Femur (tissue), 1 donor: ENCODE measurements at places on chromosomes 7 and 10.

DNA sequence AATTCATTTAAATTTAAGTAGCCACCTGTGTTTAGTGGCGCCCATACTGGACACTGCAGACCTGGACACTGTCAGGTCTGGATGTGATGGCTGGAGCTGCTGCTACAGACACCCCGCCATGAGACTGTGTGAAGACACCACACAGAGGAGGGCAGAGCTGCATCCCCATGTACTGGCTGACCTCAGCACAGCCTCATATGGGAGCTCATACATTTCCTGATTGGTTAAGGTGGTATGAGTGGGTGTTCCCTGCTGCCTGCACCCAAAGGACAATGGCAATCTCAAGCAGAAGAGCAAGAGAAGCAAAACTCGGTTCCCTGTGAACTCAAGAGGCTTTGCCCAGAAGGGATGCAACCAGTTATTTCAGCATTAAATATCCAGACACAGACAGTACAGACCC, 60.0 kb downstream of the DLG5 start:
- no peak for DNase-seq

- no peak for DNase-seq
These were observed 7.5 kb downstream of the GDI2 start for GRCh38 chr10:5805711-5806110.

GRCh38 chr10:87723500-87723899, 63.8 kb downstream of the PAPSS2 start:
- no peak for DNase-seq

DNA sequence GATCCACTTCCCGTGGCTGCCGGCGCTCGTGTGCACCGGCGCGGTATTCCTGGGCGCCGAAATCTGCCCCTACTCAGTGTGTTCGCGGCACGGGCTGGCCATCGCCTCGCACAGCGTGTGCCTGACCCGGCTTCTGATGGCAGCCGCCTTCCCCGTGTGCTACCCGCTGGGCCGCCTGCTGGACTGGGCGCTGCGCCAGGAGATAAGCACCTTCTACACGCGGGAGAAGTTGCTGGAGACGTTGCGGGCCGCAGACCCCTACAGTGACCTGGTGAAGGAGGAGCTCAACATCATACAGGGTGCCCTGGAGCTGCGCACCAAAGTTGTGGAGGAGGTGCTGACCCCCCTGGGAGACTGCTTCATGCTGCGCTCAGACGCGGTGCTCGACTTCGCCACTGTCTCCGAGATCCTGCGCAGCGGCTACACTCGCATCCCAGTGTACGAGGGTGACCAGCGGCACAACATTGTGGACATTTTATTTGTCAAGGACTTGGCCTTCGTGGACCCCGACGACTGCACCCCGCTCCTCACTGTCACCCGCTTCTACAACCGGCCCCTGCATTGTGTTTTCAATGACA, 1.3 kb downstream of the CNNM1 start:
- no peak for DNase-seq

- DNase-seq, result no peak
These were observed 176.2 kb downstream of the HERPUD2 start for GRCh38 chr7:35518767-35519166.

GRCh38 chr10:52729271-52730104, 43.1 kb downstream of the MBL2 start:
- no peak for DNase-seq

DNA sequence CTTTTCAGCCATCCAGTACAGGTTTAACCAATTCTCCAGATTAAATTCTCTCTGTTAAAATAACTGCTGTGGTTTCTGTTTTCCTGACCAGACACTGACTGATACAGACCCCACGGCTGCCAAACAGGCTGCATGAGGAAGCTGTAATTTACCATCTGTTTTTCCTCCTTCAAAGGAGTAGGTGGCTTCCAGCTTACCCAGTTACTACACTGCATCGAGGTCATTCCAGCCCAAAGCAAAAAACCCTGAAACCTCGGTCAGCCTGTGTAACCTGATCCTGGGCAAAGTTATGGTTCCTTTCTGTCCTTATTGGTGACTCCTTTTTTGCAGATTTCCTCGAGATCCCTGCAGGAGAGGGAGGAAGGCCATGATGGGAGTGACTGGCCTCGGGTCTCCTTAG, 27.9 kb upstream of the LOXL4 start:
- DNase-seq, result peak; percentile 54

DNA sequence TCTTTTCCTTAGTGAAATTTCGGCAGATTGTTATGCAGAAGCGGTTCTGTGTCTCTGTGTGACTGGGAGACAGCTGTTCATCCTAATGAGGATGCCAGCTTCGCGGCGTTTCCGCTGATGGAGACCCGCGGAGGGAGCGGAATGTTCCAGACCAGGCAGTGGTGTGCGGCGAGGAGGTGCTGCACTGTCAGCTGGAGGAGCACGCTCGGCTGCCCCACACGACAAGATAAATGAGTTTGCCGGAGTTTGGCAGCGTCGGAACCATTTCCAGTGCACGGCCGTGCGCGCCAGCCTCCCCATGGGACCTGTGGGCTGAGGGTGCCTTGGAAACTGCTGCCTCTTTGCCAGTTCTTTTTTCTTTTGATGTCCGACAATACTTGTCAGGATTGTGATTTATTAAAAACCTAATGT, 64.6 kb downstream of the WDR37 start:
- no peak for DNase-seq

DNA sequence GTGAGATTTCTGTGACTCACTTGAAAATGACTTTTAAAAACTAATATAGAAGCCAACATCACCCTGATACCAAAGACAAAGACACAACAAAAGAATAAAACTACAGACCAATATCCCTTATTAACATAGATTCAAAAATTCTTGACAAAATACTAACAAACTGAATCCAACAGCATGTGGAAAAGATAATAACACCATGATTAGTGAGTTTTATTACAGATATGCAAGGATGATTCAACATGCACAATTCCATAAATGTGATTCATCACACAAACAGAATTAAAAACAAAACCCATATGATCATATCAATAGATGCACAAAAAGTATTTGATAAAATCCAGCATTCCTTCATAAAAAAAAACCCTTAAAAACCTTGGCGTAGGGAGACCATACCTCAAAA, 6.5 kb downstream of the MGAM start:
- no peak for DNase-seq
